ENCODE measurements at places on chromosomes 7 and 10.

- DNase-seq = peak; percentile 46
These were observed 67.6 kb upstream of the GATA3 start for GRCh38 chr10:7986851-7987250.

DNA sequence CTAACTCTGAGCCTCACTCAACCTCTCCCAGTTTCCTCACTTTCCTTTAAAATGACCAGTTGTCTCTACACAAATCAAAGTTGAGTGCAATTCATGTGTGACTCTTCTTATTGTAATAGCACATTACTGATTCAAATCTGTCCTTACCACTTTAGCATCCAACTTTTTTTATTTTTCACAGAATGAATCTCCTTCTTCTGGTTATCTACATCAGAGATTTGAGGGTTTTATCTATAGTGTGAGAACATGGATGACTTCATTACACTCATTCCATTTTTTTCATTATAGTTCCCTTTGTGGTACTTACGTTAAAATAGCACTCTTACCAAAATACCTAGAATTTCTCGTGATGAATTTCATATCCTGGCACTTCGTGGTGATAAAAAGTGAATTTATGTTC lies 43.3 kb downstream of the RTKN2 start:
- no peak for DNase-seq

DNA sequence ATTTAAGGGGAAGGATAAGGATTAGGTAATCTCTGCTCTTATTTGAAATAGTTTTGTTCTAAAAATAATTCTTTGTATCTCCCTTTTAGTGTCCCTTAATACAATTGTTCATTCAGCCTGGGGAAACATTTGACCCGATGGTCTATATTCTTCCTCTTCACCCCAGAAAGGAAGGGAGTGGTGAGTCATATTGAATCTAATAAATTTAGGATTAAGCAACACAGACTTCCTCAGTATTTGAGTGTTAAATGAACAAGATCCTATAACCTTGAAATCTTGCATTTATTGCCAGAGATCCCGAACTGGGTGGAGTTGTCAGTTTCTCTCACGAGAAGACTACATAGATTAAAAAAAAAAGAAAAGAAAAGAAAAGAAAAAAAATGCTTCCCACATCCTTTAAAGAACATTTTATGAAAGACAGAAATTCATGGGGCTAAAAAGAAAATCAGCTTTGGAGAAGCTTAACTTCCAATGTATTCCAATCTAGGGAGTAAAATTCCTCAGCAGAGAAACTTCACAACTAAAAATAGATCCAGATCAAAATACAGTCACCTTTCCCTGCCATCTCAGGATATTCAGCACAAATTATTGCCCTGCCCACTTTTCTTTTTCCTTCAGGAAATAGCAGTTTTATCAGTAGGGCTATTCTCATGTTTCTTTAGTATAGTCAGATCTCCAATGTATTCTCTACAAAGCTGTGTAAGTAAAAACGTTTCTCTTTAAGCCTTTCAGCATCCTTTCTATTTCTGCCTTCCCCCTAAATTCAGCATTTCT lies 82.2 kb downstream of the SEMA3D start:
- DNase-seq = peak; percentile 80

DNA sequence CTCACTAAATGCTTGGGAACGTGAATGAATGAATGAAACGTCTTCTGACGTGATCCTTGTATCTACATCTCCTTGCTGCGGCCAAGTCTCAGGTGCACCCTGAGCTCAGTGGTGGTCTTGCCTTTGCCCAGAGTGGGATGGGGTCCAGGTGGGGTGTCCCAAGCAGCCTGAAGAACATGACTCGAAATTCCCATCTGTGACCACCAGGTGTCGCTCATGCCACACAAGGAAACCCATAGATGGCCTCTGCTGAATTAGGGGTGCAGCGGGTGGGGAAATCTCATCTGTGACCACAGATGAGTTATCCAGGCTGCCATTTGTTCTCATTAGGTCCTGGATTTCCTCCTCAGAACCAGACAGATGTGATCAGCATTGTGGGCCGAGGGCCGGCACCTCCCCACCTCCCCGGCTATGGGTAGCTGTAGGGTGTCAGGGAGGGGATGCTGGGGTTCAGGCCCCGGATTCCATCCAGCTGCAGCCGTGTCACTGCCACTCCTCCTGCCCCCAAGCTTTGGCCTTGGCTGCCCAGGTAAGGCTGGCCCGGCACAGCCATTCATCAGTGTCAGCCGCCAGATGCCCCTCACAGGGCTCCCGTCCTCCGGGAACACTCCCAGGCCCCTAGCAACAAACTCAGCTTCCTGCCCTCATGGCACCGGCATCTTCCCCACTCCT lies 21.0 kb upstream of the GNA12 start:
- peak; percentile 68 for DNase-seq

GRCh38 chr10:121245754-121246153 lies 352.5 kb downstream of the FGFR2 start:
- DNase-seq = no peak

DNA sequence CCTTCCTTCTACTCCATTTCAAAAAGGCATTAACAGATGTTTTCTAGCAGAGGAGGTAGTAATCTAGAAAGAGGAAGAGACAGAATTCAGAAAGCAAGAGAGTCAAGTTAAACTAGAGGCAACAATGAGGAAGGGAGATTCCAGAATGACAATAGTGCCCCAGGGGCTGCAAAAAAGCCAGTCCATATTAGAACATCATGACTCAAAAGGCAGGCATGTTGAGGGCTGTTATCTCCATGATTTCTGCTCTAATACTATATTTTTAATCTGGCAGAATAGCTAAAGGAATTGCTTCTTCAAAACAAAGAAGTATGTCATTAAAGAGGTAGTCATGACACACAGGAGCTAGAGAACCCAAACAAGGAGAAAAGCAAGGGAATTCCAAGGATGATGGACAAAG lies 599.6 kb downstream of the INHBA start:
- DNase-seq = peak; percentile 88

- DNase-seq = peak; percentile 11
These were observed 362.4 kb upstream of the ZNF32 start for GRCh38 chr10:44010873-44011602.

DNA sequence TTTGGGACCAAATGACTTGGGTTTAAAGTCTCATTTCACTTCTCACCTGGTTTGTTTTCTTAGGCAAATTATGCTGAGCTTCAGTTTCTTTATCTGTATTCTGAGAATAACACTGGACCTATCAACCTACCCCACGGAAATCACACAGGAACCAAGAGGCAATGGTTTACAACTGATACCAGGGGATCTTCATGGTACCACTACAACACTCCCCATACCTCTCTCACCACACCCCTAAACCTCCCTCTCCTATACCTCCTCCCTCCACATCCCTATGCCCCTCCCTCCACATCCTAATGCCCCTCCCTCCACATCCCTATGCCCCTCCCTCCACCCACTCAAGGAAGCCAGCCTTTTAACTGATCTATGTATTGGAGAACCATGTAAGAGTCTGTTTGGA lies 9.9 kb downstream of the FAM204A start:
- DNase-seq = no peak

DNA sequence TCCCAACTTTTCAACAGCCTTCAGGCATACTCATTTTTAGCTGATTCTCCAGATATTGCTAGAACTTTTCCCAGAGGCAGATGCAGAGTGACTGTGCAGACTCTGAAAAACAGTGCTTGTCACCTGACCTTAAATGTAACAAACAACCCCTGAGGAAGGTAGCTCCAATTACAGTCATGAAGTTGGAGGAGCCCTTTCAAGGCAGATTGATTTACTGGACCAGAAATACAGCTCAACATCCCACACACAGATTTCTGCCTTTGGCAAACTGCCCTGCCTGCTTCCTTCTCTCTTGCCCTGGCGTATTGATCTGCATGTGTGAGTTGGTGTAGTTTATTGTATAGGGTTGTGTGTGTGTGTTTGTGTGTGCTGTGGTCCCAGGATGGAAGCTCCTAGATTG lies 38.5 kb downstream of the PYROXD2 start:
- DNase-seq = no peak

DNA sequence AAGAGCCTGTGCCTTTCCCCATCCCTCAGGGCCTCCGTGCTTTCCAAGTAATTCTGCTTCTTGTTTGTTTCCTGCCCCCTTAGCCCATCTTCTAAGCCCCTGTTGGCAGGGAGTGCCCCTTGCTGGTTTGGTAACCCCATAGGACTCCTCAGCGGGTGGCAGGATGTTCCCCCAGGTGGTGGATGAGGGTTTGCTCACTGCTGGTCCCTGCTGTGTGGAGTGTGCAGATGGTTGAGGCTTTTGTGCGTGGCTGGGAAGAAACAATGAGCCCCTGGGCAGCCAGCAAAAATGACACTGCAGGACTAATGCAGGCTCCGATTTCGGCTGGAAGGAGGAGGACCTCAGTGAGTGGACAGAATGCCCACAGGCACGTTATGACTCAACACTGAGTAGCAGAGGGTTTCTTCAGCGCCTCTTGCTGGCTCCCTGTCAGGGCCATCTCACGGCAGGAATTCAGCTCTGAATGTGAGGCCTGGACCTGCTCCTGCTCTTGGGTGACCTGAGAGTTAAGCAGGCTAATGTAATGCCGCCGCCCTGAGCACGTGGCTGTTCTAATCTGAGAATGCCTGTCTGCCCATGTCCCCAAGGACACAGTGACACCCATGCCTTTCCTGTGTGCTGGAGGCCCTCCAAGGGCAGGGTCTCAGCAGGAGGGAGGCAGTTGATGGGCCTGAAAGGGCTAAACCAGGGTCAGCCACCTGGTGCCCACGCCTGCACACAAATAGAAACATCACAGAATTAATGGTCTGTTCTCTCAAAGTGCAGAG lies 16.6 kb downstream of the BAG3 start:
- peak; percentile 99 for DNase-seq

GRCh38 chr7:94059746-94060145 lies 55.6 kb upstream of the BET1 start:
- peak; percentile 7 for DNase-seq

- peak; percentile 20 for DNase-seq
These were observed 99.8 kb downstream of the SND1 start for GRCh38 chr7:127751490-127752448.

- DNase-seq = peak; percentile 90
These were observed 164.7 kb upstream of the PLXDC2 start for GRCh38 chr10:19651549-19651948.

GRCh38 chr7:51080622-51081269 lies 235.9 kb downstream of the COBL start:
- DNase-seq = no peak

DNA sequence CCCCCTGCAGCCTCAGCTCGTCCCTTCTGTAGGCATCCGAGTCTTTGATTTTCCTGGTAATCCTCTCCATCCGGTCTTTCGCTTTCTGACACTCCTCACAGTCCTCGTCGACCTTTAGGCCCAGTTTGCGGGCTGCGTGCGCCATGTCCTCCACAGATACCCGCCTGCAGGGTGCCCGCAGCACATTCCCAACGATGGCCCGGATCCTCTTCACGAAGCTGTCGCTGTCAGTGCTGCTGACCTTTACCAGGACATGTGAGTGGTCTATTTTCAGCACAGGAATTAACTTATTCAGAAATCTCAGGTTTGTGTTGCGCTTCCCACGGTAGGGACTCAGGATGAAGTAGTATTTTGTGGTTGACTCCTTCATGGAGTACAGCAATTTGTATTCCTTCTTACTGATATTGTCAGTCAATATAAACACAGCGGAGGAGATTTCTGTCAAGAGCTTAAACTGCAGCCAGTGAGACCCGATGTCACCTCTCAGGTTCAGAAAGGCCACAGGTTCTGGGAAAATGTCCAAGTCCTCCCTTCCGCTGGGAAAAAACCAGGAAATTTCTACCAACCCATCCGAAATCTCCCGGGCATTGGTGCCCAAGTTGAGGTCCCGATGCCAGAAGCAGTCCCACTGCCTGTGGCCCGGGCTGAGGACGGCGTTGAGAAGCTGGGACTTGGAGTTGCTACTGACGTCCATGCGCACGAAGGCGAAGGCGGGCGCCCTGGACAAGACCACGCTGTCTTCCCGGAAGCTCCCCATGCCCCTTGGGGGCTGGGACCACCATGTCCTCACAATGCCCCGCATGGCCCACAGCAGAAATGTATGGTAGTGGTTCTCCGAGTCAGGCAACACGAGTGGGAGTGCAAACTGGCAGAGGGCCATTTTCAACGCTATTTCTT lies 8.9 kb upstream of the MRPS24 start:
- DNase-seq = no peak

GRCh38 chr7:477626-478220 lies 41.9 kb downstream of the PDGFA start:
- DNase-seq = peak; percentile 34

- no peak for DNase-seq
These were observed 225.9 kb downstream of the PAXIP1 start for GRCh38 chr7:154777023-154777422.

- DNase-seq = no peak
These were observed 1088.4 kb downstream of the KCNMA1 start for GRCh38 chr10:76549171-76549570.

- DNase-seq = peak; percentile 62
These were observed 674.8 kb downstream of the KCNMA1 start for GRCh38 chr10:76962851-76963250.

DNA sequence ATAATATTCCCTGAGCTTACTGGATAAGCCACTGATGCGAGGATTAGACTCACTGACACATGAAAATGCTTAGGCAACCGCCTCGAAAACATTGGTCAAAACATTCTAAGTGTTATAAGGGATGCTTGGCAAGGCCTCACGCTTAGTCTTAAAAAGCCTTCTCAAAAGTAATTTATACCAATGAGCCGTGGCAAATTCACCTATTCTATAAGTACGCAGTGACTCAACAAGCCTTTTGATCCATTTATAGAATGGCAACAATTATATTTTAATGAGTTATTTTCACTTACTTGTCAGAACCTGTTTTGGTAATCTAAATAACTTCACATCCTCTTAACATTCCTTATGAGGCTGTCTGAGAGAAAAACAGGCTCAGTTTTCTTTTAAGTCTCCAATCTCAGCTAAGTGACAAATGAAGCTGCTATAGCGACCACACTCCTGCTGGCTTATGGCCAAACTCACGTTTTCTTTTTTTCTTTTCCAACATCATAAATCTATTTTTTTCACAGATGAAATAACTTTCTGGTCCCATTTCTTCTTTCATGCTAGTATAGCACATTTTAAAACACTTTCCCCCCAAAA lies 121.2 kb upstream of the AFAP1L2 start:
- DNase-seq = no peak

DNA sequence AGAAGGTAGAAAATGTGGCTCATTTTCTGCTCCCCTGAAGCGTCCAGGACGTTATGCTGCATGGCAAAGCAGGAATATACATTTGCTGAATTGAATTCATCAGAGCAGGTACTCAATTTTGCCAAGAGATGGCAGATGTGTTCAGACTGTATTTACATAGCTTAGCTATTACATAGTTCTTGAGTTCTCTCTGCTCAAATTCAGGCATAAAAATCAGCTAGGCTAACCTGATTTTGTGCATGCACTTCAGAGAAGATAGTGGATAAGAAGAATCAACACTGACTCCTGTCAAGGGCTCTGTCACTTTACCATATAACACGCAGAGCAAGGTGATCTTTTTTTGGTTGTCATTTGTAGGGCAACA lies 209.2 kb upstream of the FAM3C start:
- DNase-seq = peak; percentile 1

GRCh38 chr7:104458875-104459274 lies 130.5 kb downstream of the LHFPL3 start:
- no peak for DNase-seq

GRCh38 chr7:20402747-20403230 lies 72.1 kb downstream of the ITGB8 start:
- no peak for DNase-seq
